ENCODE measurements at places on chromosomes 4 and X. TPM values are rescaled to one million over a fixed set of nuclear protein-coding genes. Genes with fewer than 3 reads are reported as not detected.

Gene SSX2B
- total RNA-seq: not detected

Gene TCEAL2
- total RNA-seq: 29.4 TPM

Gene ARR3
- total RNA-seq: not detected

Gene CXorf51B
- total RNA-seq: not detected

Gene MAPK10
- 377 TPM for total RNA-seq

Gene ARSH
- not detected for total RNA-seq

Gene SRPK3
- total RNA-seq: not detected

Gene MAGEB17
- total RNA-seq: not detected

Gene HMGB2
- 31.6 TPM for total RNA-seq

Gene TLR8
- 0.31 TPM for total RNA-seq

Gene GUCY2F
- not detected for total RNA-seq
